ENCODE measurements at places on chromosomes 5 and 9.

GRCh38 chr5:154205441-154206117 lies 15.0 kb downstream of the GALNT10 start:
- DNase-seq, result no peak

DNA sequence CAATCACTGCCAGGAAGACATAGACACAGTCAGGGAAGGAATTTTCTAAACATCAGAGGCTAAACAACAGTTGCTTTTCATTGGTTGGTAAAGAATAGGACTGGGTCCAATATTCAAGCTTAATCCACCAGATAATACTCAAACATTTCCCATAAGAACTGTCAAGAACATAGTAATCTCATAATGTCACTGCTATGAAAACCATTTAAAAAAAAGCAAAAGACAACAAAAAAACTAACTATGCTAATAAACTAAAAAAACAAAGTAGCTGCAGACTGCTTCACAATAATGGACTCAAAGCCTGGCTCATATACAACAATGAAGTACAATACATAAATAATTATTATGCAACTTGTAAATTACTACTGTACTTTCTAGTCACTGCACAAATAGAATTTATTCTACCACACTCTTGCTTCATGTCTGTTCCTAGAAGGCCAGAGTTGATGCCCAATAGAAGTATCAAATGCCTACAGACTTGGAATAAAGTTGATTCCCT lies 148.7 kb downstream of the MLLT3 start:
- no peak for DNase-seq

GRCh38 chr9:100591139-100591538 lies 13.3 kb downstream of the CAVIN4 start:
- DNase-seq, result no peak

DNA sequence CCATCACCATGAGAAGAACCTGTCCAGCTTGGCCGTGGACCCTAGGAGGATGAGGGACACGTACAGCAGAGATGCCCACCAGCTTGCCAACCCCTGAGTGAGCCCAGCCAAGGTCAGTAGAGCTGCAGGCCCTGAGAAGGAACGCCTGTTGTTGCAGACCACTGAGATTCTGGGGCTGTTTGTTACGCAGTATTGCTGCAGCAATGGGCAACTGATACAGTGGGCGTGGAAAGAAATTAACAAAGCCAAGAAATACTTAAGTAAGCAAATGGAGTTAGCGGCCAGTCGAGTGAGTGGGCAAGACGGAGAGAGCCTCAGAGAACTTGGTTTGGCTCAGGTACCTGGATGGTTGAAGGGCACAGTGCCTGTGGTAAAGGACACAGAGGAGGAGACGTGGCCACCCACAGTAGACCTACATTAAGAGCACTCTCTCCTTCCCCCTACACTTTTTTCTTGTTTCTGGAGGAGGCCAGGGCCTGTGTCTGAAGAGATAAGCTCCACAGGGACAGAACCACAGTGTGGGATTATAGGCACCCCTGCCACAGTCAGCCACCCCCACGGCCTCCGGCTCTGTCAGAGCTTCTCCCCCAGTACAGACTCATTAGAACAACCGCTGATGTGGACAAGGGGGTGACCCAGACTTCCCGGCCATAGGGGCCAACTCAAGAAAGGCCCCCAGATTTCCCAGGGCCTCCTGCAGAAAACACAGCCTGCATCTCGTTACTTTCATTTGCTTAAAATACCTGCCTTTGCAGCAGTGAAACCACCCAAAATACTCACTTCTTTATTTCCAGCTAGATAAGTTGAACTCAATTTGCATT lies 40.1 kb upstream of the GRHPR start:
- peak; percentile 59 for DNase-seq

DNA sequence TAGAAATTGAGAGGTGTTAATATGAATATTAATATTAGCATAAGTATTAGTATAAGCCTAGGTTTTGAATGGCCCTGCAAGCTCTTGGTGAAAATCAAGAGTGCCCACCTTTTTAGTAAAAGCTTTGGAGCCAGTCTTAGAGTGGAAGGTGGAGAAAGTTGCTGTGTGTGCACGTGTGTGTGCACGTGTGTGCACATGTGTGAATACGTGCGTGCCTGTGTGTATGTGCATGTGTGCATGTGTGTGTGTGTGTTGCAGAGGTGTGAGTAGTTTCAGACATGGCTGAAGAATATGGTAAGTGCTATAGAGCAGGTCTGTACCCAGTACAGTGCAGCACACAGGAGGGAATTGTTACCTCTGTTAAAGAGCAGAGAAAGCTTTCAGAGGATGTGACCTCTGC lies 74.3 kb downstream of the BOD1 start:
- DNase-seq, result no peak
